ENCODE measurements at places on chromosomes 13 and 19.

DNA sequence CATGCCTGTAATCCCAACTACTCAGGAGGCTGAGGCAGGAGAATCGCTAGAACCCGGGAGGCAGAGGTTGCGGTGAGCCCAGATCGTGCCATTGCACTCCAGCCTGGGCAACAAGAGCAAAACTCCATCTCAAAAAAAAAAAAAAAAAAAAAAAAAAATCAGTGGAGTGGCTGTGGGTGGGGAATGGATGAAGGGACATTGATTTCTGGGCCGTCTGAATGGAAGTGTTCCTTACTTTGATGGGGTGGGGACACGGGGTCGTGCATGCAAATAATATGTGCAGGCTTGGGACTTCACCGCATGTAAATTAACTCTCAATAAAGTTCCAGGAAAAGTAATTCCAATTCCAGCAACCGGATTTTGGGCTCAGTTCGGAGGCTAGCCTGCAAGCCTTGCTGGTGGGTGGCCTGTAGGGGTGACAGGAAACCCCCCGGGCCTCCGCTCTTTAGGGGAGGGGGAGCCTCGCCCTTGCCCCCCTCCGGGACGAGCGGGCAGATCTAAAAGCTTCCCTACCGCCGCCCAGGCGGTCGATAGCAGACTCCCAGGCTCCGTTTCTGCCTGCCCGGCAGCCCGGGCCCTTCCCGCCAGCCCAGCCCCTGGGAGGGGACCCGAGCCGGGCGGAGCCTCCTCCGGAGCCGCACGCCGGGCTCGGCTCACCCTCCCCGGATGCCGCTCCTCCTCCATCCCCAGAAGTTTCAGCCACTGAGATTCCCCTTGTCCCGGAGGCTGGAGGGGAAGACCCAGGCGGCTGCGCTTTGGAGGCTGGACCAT lies 48.0 kb upstream of the ADGRE5 start:
- DNase-seq, result peak; percentile 16

DNA sequence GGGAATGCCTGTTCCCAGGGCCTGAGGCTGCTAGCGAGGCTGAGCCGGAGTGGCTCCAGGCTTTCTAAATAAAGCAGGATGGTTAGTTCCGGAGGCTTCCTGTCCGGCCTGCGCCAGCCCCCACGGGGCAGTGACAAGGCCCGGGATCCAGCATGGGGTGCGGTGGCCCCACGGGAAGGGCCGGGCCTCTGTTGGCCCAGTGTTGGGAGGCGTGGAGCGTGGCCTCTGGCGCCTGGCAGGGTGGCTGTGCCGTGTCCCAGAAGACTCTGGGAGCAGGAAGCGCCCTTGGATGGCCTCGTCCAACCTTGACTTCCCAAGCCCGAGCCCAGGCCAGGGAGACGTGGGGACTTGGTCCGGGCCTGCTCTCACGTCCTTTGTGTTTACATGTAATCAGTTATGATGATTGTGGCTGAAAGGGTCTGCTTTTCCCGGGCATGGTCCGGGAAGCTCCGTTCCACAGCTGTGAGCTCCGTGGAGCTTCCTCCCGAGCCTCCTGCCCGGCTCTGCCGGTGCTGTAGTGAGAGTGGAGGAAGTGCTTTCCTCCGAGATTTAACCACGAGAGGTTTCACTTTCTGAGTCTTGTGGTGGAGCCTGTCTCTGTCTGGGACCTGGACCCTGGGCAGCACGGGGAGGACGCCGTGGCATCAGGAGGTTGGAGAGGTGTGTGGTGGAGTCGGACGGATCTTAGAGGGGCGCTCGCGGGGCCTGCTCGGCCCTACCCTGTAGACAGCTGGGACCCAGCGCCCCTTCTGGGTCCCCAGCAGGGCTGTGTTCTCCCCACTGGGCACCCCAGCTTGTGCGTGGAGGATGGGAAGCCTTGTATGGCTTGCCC lies 4.6 kb downstream of the GNA11 start:
- DNase-seq, result no peak

DNA sequence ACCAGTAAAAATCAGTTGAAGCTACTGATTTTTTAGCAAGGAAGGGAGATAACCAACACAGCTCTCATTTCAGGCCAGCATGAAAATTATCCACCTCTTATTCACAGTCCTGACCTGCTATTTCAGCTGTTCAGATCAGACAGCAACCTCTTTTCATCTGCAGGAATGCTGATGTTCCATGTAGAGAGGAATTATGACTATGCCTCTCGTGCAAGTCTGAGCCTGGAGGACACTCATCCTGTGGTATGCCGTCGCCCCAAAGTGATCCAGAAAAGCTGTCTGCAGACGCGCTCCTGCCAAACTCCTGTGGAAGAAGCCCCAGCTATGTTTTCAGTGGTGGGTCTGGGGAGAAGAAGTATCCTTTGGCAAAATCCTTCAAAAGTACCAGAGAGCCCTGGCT lies 563.5 kb upstream of the SLITRK1 start:
- peak; percentile 95 for DNase-seq

DNA sequence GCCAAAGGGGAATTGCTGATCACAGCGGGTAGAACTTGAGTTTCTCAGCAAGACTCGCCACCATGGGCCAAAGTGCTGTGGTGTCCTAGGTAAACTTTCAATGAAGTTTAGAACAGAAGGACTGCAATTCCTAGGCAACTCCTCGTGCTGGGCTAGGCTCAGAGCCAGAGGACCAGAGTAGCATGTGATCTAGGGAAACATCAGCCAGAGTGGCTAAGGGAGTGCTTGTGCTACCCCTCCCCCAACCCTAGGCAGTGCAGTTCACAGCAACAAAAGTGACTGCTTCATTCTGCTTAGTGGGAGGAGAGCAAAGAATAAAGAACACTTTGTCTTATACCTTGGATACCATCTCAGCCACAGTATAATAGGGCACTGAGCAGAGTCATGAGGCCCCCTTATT lies 1658.6 kb upstream of the MIR17HG start:
- no peak for DNase-seq

DNA sequence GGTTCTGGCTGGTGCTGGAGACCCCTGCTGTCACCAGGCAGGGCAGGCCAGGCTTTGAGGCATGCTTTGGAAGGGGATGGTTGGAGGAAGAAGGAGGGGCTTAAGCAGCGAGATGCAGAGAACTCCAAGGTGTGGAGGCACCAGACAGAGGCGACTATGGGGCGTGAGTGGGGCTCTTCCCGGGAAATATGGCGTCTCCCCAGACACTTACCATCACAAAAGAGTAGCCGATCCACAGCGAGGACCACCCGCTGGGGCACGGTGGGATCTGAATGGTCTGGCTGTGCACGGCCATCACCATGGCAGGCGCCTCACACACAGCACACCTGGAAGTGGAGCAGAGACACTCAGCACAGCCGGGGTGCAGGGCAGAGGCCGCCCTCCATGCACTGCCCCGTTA lies 151.9 kb downstream of the COL4A1 start:
- DNase-seq, result no peak

DNA sequence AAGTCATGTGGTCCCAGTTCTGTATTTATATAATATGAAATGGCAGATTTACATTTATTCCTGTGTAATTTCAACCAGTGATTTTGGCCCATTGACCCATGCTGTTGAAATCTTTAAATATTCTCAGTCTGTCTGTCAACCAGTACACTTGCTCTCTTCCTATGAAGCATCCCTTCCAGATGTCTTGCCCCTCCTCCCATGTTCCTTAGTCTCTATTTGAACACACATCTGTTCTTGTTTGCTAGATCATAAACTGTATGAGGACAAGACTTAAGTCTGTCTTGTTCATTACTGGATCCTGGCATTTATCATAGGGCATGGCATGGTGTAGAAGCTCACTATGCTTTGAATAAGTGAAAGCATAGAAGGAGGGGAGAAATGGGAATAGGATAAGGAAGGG lies 34.9 kb downstream of the STARD13 start:
- DNase-seq, result no peak

- no peak for DNase-seq
Observed at GRCh38 chr19:10615429-10616023, 9.8 kb upstream of the SLC44A2 start.

DNA sequence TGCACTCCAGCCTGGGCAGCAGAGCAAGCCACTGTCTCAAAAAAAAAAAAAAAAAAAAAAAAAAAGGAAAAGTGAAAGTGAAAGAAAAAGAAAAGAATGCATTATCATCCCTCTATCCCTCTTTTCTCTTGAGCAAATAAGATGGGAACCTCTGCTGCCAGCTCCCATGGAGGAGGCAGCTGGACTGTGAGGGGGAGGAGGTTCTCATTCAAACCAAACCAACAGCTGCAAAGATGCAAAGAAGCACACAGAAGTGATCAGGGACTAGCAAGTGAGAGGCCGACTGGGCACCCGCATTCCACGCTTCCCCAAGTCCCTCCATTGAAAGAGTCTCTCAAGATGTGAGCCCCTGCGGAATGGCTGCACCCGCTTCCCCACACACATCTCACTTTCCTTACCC lies 63.5 kb downstream of the TSHZ3 start:
- DNase-seq, result no peak

DNA sequence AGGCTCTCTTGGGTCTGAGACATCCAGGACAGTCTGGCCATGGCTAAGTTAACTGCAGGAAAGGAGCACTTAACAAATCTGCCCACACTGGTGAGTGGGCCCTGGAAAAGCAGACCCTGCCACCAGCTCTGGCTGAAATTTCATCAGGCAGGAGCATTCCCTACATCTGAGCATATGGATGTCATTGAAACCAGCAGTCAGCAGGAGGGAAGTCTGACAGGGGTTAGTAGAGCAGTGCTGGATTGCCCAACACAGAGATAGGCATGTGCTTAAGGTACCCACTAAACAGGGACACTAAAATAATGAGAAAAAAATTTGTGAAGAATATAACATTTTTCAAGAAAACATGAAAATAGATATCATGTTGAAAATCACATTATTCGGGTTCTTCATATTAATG lies 13.6 kb upstream of the ACOD1 start:
- no peak for DNase-seq

- no peak for DNase-seq
Observed at GRCh38 chr19:54661846-54662481, 821 bp upstream of the LILRB4 start.

- no peak for DNase-seq
Observed at GRCh38 chr13:24995225-24995804, 100.6 kb upstream of the PABPC3 start.

DNA sequence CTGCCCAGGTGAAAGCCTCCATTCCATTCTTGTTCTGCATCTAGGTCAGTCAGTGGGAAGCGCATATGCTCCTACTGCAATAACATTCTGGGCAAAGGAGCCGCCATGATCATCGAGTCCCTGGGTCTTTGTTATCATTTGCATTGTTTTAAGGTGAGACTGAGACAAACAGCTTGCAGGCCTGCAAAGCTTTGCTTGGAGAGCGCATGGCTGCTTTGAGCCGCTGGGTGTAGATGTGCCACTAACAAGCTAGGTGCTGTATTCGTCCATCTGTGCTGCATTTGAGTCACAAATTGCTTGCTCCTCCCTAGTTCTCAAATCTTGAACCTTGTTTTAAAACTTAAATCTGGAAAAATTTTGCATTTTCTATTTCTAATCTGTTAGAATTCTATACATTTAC lies 219.1 kb downstream of the LMO7 start:
- DNase-seq, result no peak

DNA sequence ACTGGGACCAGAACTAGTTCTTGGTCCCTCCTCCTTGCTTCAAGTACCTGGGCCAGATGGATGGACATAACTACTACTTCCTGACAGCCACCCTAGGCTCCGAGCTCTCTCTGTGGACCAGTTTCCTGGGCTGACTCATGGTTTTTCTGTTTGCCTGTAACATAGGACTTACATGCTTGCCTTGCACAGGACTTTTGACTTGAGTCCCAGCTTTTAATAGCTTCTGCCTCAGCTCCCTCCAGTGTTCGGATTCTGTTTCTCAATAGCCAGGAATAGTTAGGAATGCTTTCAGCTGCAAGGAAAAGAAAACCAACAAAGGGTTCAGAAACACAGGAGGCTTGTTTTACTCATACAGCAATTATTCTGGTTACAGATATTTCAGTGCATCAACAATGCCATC lies 405.9 kb downstream of the ZNF536 start:
- DNase-seq, result no peak

DNA sequence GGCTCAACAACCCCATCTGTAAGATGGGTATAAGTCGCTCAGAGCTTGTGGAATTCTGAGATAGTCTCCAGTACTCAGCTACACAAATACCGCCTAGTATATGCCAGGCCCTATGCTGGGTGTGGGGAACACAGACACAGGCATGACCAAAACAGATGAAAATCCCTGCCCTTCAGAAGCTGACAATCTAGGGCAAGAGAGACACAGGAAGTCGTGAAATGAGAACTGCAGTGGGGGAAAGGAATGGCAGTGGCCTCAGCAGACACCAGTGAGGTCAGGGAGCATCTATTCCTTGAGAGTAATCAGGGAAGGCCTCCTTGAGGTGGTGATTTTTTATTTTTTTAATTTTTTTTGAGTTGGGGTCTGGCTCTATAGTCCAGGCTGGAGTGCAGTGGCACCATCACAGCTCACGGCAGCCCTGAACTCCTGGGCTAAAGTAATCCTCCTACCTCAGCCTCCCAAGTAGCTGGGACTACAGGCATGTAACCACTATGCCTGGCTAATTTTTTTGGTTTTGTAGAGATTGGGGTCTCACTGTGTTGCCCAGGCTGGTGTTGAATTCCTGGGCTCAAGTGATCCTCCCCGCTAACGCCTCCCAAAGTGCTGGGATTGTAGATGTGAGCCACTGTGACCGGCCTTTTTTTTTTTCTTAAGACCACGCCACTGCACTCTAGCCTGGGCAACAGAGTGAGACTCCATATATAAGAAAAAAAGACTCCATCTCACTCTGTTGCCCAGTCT lies 3.2 kb downstream of the TMIGD2 start:
- no peak for DNase-seq

GRCh38 chr19:7883105-7883504 lies 5.2 kb upstream of the LRRC8E start:
- DNase-seq, result no peak

DNA sequence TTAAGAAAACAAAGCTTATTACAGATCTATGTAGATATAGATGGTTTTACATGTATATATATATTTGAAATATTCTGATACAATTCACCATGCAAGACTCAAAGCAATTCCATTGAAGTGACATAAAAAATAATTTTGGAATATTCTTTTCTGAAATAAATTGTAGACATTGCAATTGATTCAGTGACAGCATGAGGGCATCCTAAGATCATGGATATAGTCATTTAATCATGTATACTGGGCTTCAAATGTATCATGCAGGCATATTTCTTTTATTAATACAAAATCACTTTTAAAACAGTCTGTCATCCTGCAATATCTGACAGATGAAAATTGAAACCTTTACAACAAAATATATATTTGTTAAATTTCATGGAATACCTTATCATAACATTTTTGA lies 286.7 kb upstream of the SLITRK6 start:
- DNase-seq, result no peak

GRCh38 chr13:103487841-103488240 lies 421.6 kb upstream of the SLC10A2 start:
- DNase-seq, result no peak

- no peak for DNase-seq
Observed at GRCh38 chr13:99548448-99548847, 47.2 kb downstream of the TM9SF2 start.

DNA sequence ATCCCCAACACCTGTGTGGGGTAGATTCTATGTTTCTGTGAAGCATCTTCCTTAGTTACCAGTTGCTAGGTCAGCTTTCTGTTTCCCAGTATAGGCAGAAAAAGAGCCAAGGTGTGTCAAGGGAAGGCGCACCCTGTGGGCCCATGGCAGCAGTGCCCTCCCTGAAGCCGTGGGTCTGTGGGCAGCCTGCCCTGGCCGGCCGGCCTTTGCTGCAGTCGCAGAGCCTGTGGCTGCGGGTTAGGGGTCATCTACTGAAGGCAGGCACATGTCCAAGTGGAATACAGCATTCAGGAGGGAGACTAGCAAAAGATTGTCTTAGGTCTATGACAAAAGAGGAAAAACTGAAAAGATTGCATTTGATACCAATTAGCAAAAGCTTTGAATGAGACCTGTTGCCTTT lies 214.0 kb downstream of the IRS2 start:
- DNase-seq, result no peak

- no peak for DNase-seq
Observed at GRCh38 chr13:103908911-103909310, 842.7 kb upstream of the SLC10A2 start.
